Jurkat, Clone E6-1 (cell line): ENCODE measurements at places on chromosomes 16 and 17.

DNA sequence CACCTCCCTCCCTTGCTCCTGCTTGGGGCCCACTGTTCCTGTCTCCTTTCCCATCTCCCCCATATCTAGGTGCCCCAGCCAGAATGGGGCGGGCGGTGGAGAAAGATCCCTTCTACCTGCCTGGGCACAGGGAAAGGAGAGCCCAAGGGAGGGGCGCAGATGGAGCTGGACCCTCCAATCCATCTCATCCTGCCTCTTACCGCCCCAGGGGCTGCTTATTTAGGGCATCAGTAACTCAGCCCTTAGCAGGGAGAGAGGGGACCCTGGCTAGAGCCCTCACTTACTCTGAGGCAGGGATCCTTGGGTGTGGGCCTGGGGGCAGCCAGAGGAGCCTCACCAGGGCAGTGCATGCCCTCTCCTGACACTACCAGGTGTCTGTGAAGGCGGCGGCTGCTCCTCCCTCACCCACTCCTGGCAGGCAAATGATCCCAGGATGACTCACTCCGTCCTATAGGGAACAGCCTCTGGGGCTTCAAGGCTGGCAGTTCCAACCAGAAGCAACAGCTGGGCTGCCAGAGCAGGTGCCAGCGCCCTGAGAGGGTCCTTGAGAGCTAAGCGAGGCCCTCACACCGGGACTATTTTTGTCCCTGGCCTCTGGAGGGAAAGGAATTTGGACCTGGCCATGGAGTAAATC is 16.3 kb upstream of the BCAR1 start:
- DNase-seq = no peak

DNA sequence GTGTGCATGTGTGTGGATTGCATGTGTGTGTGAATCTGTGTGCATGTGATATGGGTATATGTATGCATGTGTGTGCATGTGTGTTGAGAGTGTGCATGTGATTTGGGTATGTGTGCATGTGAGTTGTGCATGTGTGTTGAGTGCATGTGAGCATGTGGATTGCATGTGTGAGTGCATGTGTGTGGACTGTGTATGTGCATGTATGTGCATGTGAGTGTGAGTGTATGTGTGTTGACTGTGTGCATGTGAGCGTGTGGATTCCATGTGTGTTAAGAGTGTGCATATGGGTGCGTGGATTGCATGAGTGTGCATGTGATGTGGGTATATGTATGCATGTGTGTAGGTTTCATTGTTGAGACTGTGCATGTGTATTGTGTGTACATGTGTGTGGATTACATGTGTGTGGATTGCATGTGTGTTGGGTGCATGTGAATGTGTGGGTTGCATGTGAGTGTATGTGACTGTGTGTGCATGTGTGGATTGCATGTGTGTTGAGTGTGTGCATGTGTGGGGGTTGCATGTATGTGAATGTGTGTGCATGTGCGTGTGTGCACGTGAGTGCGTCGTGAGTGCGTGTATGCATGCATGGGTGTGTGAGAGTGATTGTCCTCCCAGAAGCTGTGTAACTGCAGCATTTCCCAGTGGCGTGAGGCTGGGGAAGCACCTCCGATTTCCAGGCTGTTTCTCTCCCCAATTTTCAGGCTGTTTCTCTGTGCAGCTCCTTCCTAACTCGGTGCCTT is 19.4 kb downstream of the C1QTNF1 start:
- no peak for DNase-seq

DNA sequence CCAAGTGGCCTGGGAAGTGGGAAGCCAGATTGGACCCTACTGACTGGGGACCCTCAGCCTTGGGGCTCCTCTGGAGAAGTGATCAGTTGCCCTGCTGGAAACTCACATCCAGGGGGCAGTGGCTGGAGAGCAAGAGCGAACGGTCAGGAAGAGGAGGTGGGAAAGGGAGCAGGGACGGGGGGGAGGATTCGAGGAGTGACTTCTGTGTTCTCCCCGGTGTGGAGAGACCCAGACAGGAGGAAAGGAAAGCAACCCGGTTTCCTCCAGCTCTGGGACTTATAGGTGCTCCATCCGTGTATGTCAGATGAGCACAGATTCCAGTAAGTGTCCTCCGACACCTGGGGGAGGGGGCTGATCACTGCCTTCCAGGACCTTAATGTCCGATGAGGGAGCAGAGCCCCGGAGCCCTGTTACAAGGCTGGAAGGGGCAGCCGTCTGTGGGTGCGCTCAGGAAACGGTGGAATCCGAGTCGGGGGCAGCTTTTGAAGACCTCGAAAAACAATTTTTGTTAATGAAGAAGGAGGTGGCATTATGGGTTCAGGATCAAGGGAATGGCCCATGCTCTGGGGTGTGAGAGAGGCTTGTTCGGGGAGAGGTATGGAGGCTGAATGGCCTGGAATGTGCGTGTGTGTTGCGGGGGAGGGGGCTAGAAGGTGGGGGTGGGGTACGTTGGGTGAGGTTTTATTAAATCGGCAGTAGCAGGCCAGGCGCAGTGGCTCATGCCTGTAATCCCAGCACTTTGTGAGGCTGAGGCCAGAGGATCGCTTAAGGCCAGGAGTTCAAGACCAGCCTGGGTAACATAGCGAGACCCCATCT is 34.8 kb upstream of the NDRG4 start:
- DNase-seq = no peak

DNA sequence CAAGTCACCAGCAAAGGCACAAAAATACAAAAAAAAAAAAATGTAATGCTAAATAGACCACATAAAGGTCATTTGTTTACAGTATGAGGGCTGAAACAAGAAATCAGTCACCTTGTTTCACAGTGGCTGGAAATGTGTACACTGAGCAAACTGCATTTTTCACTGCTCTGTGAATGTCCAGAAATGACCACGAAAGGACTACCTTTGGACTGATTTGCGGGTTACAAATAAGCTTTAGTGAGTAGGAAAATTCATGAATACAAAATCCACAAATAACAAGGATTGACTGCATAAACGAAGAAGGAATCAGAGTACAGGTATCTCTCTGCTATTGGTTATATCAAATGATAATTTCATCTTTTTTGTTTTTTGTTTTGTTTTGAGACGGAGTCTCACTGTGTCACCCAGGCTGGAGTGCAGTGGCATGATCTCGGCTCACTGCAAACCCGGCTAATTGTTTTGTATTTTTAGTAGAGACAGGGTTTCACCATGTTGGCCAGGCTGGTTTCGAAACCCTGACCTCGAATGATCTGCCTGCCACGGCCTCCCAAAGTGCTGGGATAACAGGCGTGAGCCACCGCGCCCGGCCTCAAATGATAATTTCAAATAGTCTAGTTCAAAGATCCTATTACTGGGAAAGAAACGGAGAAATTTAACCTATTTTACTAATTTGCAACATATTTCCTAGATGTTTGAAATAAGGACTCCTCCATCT is 30.5 kb downstream of the CYTH1 start:
- DNase-seq = no peak

DNA sequence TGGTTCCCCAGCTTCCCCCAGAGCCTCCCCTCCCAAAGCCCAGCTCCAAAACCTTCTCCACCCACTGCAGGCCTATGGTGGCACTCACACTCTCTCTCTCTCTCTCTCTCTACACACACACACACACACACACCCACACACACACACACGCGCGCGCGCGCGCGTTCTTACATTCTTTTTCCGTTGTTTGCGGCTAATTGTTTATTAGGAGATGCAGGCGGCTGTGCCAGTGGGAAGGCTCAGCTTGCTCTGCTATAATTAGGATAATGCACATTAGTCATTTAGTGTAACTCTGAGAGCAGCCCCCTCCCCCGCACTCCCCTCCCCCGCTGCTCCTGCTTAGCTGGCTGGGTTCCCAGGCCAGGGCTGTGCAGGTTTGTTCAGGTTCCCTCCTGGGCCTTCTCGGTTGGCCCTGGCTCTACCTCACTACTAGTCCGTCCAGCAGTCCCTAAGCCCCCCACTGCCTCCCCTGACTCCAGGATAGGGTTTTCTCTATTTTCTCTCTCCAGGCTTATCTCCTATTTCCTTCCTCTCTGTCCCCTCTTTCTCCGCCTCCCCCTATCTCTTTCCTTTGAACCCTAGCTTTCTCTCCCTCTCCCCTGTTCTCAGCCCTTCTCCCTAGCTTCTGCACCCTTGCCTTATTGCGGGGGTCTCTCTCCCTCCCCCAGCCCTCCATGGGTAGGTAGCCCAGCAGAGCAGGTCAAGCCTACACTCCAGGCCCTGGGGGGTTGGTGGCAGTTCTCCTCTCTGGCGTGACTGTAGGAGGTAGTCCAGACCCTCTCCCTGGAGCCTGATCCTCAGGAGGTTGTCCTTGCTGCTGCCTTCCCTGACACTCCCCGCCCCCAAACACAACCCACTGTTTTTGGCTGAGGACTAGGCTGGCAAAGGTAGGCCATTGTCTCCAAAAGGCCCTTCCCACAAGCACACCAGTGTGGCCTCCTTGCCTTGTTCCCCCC is 34.0 kb downstream of the TMEM132E start:
- DNase-seq = no peak
